ENCODE measurements at places on chromosomes 5 and 9.

- DNase-seq, result no peak
Observed at GRCh38 chr9:115183436-115183835, 65.5 kb upstream of the TNC start.

DNA sequence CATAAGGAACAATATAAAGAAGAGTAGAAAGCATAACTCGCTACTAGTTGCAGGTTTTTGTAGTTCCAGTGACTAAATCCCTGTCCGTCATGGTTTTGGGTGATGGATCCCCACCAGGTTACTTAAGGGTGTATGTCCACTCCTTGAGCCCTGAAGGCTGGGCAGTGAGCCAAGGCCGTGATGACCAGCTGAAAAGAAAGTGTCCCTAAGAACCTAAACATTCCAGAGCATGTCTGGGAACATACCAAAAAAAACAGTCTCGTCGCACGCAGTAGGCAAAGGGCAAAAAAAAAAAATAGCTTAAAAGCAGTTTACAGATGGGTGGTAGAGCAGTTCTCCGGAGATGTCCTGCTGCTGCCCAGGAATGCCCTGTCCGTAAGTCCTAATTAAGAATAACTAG is 21.4 kb upstream of the SNAPC3 start:
- DNase-seq, result no peak

DNA sequence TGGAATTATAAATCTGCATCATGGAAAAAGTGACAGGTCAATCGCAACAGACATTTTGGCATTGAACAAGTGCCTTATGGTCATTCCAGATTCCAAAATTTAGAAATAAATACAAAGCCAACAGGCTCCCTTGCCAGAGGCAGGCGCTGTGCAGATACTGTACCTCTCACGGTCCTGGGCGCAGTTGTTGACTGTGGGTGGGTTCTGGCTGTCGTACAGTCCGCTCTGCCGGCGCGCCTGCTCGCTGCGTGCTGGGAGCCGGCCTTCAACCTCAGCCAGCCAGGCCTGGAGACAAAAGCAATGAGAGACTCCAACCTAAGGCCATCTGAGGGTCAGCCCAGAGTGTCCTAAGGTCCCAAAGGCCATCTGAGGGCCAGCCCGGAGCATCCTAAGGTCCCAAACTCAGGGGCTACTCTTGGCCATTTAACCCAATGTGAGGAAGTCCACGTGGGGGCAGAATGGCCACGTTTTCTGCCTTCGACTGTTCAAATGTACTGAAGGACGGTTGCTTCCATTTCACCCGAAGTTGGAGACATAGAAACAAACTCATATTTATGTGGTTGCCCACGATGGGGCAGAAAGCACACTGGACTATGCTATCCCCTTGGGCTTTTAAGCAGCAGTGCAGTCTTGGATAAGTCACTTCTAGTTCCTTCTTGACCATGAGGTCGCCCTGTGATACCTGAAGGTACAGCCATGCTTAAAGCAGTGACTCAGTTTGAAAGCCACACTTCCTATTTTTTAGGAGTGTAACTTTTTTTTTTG is 65.2 kb downstream of the USP20 start:
- no peak for DNase-seq

- DNase-seq, result no peak
Observed at GRCh38 chr5:71884926-71885325, 165.9 kb downstream of the CARTPT start.

- no peak for DNase-seq
Observed at GRCh38 chr9:105282870-105283621, 38.6 kb downstream of the SLC44A1 start.

- DNase-seq, result peak; percentile 61
Observed at GRCh38 chr5:420632-421286, 22.2 kb upstream of the EXOC3 start.

- DNase-seq, result no peak
Observed at GRCh38 chr9:91042541-91042940, 240.9 kb downstream of the SYK start.

DNA sequence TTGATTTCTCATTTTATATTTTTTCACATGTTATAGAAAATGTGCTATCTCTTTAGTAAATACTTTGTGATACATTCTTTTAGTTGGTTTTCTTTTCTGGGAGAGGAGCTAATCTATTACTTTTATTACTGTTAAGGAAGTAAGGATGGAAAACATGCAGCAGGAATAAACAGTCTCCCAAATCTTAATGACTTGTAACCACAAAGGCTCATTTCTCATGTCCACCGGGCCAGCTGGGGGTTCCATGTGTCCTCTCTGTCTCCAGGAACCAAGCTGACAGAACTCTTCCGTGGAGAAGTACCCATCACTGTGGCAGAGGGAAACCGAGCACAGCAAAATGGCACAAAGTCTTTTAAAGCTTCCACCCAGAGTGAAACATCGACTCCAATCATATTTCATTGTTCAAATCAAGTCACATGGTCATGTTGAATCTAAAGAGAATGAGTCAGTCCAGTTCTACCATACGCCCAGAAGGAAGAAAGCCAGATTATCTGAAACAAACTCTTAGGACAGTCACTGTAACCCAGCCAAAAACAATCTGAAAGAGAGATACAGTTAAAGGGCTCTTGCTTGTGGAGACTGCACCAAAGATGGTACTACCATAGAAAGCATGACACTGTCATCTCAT is 97.1 kb upstream of the CDH6 start:
- DNase-seq, result no peak

GRCh38 chr5:558326-558725 is 34.1 kb upstream of the SLC9A3 start:
- DNase-seq, result no peak

DNA sequence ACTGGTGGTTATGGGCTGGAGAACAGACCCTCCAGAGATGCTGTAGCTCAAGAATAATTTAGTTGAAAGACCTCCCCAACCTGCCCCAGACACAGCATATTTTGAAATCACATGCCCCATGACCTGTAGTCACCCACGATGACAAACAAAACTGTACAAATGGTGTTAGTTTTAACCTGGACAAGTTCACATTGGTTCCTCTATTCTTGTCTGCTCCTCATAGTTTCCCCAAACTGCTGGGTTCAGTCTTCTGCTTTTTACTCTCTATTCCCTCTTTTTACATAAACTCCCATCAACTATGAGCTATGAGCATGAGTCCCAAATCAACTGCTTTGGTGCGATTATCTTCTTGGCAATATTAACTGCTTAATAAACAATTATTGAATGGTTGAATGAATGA is 365.3 kb upstream of the CLINT1 start:
- no peak for DNase-seq

DNA sequence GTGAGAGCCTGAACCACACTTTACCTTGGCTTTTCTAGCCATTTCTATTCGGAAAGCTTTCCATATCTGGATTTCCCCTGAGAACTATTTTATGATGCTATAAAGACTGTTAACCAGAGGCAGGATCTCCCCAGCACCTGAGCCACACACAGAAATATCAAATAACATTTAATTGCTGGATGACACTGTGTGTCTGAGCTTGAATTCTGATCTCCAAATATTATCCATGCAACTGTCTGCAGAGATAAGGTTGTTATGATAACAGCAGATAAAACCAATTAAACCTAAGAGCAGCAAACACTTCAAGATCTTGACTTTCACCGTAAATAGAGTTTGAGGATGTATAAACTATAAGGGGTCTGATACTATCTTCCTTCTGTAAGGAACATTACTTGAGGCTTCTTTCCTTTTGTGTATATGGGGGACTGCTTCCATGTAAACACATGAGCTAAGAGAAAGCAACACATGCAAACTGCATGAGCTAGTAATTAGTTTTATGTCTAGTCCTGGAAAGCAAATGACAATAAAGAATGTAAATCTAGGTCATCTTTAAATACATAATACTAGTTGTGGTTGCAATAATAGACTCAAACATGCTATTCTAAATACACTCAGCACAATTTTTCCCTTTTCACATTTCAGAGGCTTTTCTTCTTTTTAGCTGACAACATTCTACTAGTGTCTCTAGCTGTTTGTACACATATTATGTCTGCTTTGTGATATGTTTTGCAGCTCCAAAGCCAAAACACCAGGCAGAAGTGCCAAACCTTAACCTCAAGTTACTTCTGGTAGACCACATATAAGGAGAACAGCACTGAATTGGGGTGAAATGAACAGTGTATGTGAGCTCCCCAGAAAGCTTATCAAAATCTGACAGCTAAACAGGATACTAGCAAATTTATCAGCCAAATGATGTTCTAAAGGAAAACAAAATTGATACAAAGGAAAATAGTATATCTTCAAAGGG is 136.5 kb downstream of the EFNA5 start:
- no peak for DNase-seq

DNA sequence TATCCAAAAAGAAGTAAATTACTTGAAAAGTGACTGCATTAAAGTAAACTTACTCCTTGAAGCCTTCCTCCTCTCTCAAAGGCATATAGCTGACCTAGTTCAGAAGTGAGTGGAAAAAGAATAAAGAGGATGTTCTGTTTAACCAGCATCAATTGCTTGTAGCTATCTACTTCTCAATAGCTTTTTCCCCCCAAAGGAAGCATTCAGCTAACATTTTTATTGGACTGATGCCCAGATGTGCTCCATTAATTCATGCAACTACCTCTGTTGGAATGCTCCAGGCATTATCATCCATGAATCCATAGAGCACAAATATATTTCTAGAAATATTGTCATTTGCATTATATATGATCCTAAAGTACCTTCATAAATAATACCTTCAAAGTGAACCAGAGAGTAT is 132.8 kb downstream of the RASEF start:
- no peak for DNase-seq

- DNase-seq, result no peak
Observed at GRCh38 chr5:132688536-132689339, 14.9 kb downstream of the IL4 start.

DNA sequence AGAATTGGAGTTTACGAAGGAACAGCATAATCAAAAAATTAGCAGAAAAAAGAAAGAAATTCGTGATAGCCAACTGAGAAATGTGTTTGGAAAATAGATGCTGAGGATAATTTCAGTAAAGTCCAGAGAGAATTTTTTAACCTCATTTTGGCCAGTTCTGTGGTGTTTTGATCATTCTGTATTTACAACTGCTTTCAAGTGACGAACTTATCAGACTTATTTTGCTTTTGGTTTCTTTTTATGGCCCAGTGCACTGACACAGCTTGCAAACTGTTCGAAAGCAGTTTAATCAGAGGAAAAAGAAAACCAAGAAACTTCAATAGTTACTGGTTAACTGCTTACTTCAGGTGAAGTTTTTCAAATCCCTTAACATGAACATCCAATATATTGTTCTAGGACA is 1.9 kb downstream of the SDHA start:
- DNase-seq, result peak; percentile 36

DNA sequence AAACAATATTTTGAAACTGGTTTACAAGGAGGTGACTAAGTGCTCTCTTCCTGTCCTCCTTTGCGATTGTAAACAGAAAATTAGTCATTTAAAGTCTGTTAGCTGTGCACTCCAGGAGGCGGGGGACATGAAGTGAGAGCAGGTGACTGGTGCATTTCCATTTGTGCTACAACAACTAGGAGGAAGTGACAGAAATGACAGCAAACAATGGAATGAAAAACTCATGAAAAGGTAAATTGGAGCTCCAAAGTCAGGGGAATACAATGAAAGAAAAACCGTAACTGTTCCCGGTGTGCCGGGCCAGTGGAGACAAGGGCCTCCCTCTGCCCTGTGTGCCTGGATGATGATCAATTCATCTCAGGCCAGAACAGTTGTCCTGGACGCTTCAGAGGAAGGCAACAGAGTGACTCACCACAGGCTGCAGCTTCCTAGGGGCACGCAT is 439.9 kb downstream of the GADD45G start:
- DNase-seq, result no peak

GRCh38 chr9:7227951-7228350 is 470.2 kb downstream of the KDM4C start:
- no peak for DNase-seq

- DNase-seq, result no peak
Observed at GRCh38 chr5:139597134-139597533, 36.0 kb downstream of the UBE2D2 start.

- no peak for DNase-seq
Observed at GRCh38 chr5:175385691-175386362, 58.2 kb downstream of the DRD1 start.
